ENCODE measurements at places on chromosomes 12 and 14.

DNA sequence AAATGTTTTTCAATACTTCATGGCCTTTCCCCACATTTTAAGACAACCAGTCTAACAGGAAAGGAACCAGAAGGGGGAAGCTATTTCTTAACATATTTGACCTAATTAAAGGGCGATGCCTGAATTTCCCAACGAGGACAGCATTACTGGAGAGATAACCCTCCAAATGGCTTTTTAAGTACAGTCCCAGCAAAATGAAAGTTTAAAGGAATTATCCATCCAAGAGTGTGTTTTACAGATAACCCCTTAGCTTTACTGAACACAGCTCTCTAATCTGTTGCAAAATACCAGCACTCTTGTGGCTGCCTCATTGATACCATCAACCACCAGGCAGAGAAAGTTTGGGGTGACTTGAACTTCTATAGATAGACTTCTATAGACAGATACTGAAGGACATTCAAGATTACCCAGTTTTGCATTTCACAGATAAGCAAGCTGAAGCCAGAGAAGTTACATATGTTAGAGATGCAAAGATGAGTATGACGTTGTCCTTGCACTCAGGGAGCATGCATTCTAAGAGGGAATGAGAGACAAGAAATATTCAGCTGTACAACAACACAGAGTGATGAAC is 41.3 kb upstream of the DUSP6 start:
- no peak for DNase-seq

DNA sequence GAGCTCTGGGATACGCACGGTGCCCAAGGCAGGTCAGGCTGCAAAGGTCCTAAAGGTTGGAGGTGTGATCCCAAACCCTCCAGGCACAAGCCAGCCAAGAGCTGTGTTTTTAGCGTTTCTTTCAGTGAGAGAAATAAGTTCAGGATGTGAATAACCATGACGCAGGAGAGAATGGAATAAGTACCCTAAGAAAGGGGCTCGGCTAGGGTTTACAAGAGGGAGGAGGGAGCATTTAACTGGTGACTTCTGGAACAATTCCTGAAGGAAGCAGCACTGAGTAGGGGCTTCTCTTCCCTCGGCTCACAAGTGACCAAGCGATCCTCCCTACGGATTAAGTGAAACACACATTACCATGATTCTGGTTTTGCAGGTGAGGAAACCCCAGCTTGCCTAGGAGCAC is 29.4 kb downstream of the SSH1 start:
- DNase-seq, result no peak

GRCh38 chr12:52162981-52163380 is 28.8 kb downstream of the KRT80 start:
- DNase-seq, result no peak

- no peak for DNase-seq
These were observed 1.4 kb upstream of the MAP4K5 start for GRCh38 chr14:50533806-50534205.

DNA sequence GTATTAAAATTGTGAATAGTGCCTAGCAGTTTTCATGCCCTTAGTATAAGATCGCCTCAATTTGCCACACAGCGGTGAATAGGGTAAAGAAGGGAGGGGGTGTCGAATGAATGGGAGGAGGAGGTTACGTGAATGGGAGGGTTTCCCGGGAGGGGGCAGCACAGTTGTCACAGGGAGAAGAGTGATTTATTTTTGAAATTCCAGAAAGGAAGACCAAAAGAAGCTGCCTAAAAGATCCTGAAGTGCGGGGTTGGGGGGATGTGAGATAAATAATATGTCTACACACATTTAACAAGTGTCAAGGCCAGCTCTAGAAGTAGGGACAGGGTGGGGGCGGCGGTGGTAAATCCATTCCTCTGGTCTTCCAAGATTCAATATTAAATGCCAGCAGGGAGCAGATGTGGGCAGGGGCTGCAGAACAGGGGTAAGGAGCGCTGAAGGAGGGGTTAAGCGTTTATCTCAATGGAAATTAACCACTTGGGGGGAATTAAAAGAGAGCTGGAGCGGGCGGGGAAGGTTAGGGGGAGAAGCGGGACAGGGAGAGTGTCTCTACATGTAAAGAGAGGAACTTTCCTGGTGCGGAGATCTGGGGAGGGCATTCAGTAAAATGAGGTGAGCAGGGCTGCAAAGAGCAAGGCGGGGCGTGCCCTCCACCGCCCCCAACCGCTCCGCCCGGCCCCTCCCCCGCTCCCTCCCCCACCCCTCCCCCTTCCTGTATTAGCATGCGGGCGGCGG is 867 bp downstream of the C12orf42 start:
- DNase-seq, result no peak

DNA sequence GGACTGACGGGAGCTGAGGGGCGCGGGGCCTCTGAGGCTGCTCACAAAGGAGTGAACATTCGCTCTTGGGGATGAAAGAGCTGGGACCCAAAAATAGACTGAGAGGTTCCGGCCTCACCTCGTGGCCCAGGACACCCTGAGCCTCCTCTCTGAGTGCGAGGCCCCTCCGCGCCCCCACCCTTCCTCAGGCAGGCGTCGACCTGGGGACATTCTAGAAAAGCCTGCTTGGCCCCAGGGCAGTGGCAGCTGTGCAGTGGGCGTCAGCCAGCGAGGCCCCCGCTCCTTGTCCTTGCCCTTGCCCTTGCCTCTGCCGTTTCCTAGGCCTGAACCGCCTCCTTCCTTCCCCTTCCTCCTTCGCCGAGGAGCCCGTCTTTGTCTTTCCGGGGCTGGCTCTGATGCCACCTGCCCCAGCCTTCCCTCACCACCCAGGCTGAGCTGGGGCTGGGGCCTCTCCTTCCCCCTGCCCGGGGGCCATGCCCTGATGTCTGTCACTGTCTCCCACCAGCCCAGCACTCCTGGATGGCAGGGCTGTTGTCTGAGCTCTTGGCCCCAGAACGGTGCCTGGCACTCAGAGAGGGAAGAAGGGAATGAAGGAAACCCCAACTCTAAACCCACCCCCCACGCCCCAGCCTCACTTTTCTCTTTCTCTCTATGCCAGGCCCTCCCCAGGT is 208.2 kb upstream of the RTL1 start:
- DNase-seq, result no peak

GRCh38 chr14:70640938-70641547 is 673 bp upstream of the TTC9 start:
- peak; percentile 46 for DNase-seq

DNA sequence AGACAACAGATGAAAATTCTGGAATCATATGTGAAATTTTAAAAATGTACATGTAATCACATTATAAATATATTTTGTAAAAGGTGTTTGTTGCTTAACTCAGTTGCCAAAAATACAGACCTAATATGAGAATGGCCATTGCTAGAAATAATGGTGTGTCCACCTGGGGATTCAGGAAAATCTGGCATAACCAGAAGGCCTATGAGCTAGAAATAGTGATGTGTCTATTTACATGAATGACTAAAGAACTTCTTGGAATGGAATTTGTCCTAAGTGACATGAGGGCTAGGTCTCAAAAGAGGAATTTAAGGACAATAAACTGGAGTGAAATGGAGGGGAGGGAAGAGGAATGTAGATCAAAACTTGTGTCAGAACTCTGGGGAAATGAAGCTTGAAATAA is 126.4 kb downstream of the PTPRR start:
- DNase-seq, result no peak

DNA sequence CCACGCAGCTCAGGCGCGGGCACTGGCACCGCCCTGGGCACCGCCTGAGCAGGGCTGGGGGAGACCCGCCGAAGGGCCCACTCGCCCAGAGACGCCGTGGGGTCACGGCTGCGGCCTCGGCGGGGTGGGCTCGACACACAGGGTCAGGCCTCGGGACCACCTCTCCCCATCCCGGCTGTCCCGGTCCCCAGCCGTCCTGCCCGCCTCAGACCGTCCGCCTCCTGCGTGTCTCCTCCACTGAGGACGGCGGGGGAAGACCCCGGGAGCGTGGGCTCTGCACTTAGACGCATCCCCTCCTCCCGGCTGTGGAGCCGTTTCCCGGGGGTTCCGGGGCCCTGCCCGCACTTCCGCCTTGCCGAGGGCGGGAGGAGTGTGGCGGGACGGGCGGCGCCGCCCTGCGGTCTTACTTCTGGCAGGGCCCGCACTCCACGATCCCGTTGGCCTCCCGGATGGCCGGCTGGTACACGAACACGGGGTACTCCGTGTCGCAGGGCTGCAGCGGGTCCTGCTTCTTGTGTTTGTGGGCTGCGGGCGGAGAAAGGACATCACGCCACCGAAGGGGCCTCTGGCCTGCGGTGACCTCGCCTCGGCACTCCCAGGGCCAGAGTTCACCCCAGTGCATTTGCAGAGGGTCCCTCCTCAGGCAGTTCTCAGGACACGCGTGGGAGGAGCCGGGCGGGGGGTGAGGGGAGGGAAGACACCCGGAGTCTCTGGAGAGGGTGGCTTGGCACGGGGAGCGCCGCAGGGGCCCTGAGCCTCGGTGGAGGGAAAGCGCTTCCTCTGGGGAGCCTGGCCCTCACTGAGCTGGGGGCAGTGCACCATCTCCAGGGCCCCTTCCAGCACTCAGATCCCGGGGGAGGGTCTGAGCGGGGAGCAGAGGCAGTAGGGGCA is 23.1 kb upstream of the LRTM2 start:
- no peak for DNase-seq
